ENCODE measurements at places on chromosomes 3 and 15.

DNA sequence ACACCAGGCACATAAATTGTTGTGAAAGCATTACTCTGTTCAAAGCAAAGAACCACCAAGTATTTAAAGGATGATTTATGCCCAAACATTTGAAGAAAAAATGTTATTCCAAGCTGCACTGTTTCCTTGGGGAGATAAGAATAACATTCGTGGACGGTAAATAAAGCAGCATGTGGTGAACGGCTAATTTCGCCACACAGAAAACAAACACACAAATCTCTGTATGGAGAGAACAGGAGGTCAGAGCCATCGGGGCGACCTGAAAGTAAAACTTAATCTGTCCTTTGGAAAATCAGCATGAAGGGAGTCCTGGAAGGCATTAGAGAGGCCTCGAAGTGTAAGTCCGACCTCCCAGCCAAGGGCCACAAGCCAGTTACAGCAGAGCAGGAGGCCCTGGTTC lies 27.1 kb upstream of the GABRG3 start:
- no peak for DNase-seq

- DNase-seq: no peak
Observed at GRCh38 chr15:74403991-74404563, 29.7 kb downstream of the SEMA7A start.

DNA sequence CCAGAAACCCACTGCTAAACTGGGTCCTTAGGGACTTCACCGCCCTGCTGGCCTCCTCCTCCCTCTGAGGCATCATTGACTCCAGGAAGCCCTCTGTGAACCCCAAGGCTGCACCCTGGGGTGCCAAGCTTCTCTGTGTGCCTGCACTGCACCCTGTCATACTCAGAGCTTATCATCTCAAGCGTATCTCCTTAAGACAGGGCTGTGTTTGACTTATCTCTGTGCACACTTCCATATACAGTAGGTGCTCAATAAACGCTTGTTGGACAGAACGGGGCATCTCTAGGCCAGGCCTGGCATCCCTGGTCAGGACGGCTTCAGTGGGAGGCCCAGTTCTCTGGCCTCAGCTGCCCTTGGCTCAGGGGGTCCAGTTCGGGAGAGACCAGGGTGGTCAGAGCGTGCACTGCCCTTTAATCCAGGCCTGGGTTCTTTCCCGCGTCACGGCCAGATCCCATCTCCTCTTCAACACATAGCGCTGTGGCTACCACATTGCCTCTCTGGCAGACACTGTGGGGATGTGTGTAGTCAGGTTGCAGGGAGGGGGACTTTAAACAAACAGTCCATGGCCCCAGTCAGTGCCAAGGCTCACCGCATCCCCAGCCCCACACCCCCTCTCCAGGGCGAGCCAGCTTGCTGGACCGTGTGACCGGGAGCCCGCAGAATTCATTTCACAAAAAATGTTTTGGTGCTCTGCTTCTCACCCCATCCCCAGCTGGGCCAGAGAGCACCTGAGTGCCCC lies 33.4 kb downstream of the MAGEF1 start:
- DNase-seq: no peak

- no peak for DNase-seq
Observed at GRCh38 chr3:132854856-132855535, 132.8 kb upstream of the NPHP3 start.

GRCh38 chr15:67066041-67066958 lies 898 bp downstream of the SMAD3 start:
- DNase-seq: peak; percentile 63

DNA sequence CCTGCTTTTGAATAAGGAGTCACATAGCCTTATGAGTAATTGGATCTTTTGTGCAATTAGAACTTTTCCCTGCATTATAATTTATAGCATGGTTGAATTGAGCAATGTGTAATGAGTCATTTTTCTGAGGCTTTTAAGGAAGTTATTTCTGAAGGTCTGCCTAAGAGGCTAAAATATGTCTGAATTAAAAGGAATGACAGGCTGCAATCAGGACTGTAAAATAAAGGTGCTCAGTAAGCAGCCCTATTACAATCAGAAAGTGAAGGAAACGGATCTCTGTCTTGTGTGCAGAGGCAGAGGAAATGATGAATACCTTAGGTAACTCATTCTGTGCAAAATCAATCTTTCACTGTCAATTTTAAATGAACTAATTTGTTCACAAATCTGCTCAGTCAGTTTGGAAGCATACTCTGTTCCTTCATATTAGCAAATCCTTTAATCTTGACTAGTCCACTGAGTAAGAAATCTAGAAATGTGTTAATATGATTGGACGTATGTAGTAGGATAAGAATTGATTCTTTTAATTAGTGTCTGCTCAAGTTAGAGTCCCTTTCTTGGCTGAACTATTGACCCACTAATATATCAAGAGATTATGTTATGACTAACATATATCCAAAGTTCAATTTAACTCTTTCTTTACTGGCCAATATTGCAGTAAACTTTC lies 290.1 kb downstream of the ZIC1 start:
- peak; percentile 77 for DNase-seq

DNA sequence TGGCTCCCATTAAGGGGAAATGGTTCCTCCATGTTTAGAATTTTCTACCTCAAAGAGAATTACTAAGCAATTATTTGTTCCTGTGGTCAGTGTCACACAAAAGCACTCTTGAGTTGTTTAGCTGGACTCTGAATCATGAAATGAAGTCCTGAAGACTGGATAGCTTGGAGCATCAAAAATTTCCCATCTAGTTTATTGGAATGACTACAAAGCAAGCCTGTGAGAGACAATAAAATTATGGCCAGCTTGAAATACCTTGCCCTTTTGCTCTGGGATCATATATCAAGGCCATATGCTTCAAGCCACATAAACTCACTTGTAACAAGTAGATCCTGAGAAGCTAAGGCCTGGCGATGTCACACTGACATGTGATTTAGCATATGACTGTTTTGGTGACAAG lies 292.3 kb downstream of the TIGIT start:
- no peak for DNase-seq

DNA sequence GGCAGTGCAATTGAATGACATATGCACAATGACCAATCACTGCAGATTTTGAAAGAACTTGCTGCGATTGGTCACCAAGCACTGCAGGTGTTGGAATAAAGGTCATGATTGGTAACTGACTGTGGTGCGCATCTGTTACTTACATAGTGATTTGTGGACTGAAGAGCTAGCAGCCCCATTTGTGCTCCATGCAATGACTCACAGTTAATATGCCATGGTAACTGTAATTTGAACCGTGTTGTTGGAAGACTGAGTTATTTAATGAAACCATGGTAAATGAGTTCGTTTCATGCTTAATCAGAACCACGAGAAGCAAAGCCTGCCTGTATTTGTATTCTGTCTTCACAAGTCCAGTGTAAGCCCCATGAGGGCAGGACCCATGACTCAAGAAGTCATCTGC lies 220.5 kb downstream of the TJP1 start:
- no peak for DNase-seq

Data from GM23248 (cell line).